ENCODE measurements at places on chromosomes 12 and 14.

DNA sequence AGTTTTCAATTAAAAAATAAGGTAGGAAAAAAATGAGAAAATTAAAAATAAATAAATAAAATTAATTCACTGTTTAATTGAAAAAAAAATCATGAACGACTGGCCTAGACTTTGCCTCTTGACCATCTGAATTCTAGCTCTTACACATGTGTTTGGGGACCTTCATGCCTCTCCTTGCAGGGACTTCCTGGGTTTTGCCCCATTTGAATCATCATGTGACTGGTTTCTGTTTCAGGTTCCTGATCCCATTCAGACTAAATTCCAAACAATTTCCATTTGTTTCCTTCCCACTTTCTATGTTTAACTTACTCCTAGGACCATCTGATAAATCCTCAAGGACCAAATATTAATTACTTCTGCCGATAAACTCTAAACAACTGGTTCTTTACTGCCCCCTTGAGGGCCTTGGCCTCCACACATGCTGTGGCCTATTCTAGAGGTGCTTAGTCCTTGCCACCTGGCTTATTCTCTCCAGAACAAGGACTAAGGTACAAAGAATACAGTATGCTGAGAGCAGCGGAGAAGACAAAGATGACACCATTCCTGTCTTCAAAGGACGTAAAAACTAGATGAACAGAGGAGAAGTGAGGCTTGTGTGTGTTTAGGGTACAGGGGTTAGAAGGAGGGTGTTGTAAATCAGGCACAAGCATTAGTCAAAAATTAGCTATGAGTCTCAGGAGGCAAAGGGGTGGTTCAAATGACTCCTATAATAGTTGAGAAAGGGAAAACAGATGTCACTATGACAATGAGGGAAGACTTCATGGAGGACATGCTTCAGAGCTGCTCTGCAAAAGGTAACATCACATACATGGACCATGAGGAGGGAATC lies 125.8 kb upstream of the AVPR1A start:
- no peak for DNase-seq

GRCh38 chr14:99462210-99462609 lies 18.4 kb downstream of the SETD3 start:
- no peak for DNase-seq

- no peak for DNase-seq
Observed at GRCh38 chr14:101454229-101454628, 107.1 kb upstream of the DIO3 start.

DNA sequence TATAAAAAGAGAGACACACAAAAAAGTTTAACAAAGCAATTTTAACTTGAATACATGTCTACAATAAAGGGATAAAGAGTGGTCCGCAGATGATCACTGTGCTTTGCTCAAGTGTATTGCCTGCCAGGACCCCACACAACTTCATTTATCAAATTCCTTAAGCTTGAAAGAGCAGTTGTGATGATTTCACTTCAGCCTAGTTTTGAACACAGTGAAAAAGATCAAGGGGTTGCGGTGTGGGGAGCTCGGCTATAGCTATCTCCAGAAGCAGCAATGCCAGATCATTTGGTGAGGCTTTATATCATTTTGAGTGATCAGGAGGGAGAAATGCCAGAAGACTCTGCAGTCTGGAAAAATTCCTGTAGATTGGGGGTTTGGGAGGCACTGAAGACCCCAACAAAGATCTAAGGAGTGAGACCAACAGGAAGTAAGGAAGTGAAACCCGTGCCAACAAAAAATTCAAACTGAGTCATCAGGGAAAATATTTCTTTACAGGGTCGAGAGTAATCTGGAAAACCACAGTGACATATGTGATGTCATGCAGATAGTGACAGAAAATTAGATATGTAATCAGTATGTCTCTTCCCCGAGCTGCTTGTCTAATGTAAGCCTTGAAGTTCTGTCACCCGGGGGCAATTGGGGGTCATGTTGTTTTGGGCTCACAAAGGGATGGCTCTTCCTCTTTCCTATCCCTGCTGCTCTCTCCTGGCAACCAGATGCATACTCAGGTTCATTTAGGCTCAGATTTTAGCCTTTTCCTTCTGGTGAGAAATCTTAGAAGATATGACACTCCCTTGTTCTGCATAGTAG lies 221.8 kb downstream of the MSRB3 start:
- DNase-seq: no peak

GRCh38 chr12:87618199-87618598 lies 411.0 kb downstream of the C12orf50 start:
- no peak for DNase-seq

DNA sequence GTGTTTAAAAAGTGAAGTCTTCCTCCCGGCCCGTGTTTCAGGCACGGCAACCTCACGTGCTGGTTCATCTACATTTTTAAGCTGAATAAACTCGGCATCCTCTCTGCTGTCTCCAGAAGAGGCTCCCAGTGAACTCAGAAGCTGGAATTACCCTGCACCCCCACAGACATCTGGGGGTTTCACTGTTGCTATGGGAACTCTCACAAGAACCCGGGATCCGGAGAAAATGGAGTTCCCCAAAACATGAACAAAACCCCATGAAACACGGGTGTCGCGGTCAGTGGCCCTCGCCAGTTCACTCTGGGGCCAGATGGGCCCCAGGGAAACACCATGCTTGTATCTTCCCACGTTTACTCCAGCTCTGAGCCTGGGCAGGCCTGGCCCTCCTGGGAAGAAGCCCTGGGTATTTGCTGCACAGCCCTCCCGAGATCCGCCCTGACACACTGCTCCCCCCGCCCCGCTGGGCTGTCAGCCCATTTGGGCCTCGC lies 143.7 kb downstream of the PIWIL1 start:
- DNase-seq: no peak

GRCh38 chr12:52535574-52535973 lies 15.4 kb upstream of the KRT5 start:
- DNase-seq: no peak

GRCh38 chr12:108804271-108804953 lies 53.0 kb downstream of the SSH1 start:
- DNase-seq: no peak

All from CD4-positive, alpha-beta T cell treated with Interleukin-15 for 1 hour (primary cell).